ENCODE measurements at places on chromosomes 3 and 15.

DNA sequence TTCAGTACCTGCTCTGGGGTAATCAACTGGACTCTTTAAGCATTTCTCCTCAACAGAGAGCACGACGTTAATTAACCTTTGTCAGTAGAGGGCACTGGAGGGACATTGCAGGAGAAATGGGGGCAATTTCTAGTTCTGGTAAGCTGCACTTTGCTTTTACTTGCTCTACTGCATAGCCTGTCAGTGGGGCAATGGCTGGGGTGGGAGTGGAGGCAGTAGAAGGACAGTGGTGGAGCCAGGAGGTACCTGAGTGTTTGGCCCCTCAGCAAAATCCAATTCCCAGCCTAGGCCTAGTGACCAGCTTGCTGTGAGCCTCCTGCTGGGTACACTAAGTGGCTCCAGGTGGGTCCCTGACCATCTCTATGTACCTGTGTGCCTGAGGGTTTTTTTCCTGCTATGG, 18.3 kb upstream of the MED12L start:
- DNase-seq, result no peak

- no peak for DNase-seq
Observed at GRCh38 chr3:99920481-99921376, 103.1 kb downstream of the CMSS1 start.

DNA sequence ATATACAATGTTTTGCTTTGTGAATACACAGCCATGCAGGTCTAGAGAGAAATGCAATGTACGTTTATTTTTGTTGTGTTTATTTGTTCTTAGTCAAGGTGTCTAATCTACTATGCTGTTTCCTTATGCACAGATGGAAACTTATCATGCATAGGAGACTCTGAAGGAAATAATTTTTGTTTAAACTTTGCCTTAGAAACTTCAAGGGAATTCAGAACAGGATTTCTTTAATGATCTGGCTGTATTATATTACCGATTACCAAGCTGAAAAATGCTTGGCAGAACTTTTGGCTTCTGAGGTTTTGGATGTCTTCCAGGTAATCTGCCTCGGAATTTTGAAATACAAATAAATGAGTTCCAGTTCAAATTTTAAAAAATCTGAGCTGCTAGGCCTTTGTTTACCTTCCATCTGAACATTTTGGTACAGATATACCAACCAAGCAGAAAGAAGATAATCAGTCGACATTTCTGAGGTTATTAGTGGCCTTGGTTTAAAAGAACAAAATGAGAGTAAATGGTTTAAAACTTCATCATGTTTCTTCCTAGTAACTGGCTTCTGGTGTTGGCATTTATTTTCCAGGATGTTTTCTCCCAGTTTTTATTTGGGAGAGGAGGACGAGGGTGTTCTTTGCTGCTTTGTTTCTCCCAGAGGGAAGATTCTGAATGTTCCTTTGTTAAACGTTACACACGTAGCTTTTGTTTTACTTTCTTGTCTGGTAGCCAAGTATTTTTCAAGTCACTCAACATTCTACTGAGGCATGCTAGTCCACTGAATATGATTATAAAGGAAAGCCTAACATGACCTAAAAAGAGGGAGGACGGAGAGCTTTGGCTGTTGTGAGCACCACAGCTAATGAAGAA, 421.8 kb upstream of the TBL1XR1 start:
- DNase-seq, result no peak

DNA sequence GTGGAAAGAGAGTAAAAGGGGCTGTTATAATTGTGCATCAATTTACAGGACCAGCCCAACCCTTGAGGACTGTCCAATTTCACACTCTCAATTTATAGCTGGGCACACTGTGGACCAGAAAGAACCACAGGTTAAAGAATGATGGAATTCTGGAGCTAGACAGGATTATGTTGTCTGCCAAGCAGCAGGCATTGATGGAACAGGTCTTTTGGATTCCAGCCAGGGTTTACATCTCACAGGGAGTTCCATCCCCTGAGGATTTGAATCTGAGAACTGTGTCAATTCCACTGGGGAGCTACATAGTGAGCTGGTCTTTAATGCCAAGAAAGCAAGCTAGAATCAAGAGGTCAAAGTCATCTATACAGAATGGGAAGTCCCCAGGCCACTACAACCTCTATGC, 389.5 kb upstream of the WNT5A start:
- no peak for DNase-seq

- no peak for DNase-seq
Observed at GRCh38 chr3:119597548-119598288, at the start of gene PLA1A. PLA1A (plus strand) TSS chr3:119597885; CDS start chr3:119597914, 29 bp downstream.

DNA sequence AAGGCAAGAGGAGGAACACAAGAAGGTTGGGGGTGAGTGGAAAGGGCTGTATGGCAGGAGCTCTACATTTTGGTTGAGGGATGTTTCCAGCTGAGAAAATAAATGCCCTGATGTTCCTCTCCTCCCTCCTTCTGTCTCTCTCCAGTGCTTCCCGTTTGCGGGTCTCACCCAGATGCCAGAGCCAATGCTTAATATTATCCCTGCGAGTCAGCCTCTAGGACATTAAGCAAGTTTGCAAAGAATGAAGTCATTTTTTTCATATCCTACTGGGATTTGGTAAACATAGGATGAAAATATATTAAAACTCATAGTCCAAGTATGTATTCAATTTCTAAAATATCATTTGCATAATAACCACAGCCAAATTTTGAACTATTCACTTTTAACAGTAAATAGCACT, 295.9 kb downstream of the CADM2 start:
- no peak for DNase-seq

- no peak for DNase-seq
Observed at GRCh38 chr3:36257158-36257852, 123.0 kb upstream of the STAC start.

DNA sequence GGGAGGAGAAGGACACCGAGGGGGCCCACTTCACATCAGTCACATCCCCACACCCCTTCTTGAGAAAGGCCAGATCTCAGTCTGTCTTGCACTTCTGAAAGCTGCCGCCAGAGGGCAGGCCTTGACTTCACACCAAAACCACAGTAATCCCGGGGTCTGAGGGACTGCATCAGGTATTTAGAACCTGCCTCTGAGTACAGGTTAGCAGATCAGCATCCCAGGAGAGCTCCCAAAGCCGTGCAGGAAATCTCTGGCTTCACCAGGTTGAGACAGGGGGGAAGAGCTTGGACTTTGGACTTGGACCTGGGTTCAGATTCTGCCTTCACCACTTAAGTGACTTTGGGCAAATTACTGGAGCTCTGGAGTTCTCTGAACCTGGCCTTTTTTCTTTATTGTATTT, 50.3 kb downstream of the LHFPL4 start:
- DNase-seq, result peak; percentile 89

DNA sequence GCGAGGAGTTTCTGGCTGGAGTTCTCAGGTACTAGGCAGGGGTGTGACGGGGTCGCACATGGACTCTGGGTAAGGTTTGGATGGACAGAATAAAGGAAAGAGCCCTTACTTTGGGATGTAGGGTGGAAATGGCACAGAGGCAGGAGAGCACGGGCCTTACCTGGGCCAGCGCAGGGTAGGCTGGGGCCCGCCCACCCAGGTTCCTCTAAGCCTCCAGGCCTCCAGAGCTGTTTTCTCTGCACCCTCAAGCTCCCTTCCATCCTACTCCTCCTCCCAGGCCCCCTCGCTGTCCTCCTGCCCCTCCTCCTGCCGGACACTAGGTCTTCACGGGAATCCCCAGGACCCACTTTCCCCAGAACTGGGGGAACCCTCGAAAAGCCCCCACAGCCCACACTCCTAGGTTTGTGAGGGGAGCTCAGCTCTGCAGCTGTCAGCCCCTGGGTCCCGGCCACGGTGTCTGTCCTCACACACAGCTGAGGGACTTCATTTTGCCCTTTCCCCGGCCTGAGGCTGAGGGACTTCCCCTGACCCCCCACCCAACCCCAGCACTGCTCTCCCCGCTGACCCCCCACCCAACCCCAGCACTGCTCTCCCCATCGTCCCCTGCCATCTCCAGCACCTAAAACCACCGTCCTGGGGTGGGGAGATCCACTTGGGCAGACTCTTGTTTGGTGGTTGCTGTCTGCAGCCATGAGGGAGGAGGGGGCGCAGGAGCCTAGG, 53.0 kb upstream of the PCSK6 start:
- no peak for DNase-seq

DNA sequence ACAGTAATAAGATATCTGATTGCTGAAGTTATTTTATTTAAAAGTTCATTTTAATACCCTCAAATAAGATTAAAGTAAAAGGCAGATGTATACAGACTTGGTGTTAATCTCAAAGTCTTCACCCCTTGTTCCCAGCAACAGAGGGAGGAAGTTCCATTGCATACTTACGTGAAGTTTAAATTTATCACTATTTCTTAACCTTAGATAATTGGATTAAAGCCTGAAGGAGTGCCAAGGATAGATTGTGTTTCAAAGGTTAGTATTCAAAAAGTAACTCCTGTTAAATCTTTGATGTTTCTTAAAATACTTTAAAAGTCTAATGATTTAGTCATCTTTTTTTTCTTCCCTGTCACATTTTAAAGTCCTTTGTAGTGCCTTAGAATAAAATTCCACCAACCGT, 39.3 kb downstream of the ATP1B3 start:
- no peak for DNase-seq

DNA sequence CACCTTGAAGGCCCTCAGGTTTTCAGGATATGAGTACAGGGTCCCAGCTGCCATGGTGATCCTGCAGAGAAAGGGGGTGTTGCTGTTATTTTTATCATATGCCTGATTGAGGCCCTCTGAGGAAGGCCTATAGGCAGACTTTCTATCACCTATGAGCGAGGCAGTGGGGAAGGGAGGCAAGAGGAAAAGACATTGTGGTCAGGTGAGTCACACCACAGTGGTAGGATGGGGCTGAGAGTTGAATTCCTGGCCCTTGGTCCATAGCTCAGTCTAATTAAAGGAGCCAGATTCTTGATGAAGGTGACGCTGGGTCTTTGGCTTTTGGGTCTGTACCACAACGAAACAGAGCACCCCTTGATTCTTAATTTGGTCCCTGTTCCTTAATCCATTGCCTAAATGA, 72.7 kb downstream of the ZNF621 start:
- no peak for DNase-seq

GRCh38 chr15:75785771-75786574, 57.3 kb upstream of the UBE2Q2 start:
- peak; percentile 67 for DNase-seq

GRCh38 chr15:100732211-100733055, 130.0 kb downstream of the ASB7 start:
- DNase-seq, result no peak

DNA sequence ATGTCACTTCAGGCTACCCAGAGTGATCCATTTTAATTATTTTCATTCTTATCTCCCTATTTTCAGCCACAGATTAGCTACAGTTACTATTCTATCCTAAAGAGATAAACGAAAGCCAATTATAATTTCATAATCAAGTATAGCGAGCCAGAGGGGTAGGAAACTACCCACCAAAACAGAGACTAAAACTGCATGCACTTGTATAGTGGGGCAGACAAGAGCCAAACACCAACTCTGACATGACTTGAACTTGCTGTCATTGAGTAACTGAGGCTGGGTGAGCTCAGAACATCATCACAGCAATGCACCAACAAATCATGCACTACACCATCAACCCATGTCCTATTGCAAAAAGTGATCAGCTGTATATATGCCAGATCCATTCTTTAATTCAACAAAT, 64.8 kb downstream of the FBN1 start:
- DNase-seq, result no peak

- DNase-seq, result no peak
Observed at GRCh38 chr15:93895976-93896770, 335.2 kb upstream of the MCTP2 start.

- DNase-seq, result no peak
Observed at GRCh38 chr3:112514527-112515128, 15.4 kb upstream of the BTLA start.

GRCh38 chr3:3038201-3038991, 71.8 kb downstream of the IL5RA start:
- DNase-seq, result peak; percentile 34

GRCh38 chr3:145942052-145942451, 218.9 kb downstream of the PLOD2 start:
- no peak for DNase-seq

DNA sequence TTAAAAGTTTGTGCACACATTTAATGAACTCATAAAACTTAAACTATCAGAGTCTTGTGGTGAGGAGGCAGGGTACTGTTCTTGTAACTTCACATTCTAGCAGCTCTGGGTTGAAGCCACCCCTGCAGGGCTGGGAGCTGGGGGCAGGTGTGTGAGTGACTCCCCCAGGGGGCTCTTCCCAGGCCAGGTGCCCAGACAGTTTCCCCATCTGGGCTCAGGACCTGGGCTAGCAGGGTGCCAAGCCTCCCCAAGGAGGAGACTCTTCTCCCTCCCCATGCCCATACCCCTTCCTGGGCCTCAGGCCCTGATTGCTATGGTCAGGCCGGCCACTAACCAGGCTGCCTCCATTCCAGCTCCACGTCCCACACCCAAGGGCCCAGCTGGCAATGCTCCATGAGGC, 22.0 kb upstream of the CHCHD6 start:
- no peak for DNase-seq

- DNase-seq, result no peak
Observed at GRCh38 chr3:138361561-138361971, 13.2 kb downstream of the MRAS start.

DNA sequence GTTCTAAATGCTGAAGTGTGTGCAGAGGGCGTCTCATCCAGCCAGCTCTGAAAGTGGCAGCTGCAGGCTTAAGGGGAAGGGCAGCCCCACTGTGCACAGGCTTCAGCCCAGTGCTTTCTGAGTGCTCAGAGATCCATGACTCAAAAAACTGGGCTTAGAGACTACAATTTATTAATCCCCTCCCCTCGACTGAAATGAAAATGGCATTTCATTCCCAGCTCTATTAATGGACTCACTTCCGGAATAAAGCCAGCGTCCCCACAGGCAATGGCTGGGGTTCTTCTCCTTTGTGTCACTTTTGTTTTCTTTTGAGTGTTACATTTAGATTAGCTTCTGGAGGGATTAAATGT, 55.5 kb upstream of the PLXNA1 start:
- no peak for DNase-seq

GRCh38 chr15:53416219-53416940, 343.1 kb downstream of the WDR72 start:
- no peak for DNase-seq

- DNase-seq, result no peak
Observed at GRCh38 chr3:112362221-112362620, 29.3 kb downstream of the CD200 start.

- no peak for DNase-seq
Observed at GRCh38 chr15:80549191-80549590, 145.0 kb downstream of the ARNT2 start.

GRCh38 chr15:64070965-64071851, 22.4 kb downstream of the CIAO2A start:
- no peak for DNase-seq

GRCh38 chr3:179726075-179726699, 73.3 kb downstream of the USP13 start:
- DNase-seq, result no peak

All from retina (tissue), 1 donor.